Chondrocyte (in vitro differentiated cells): ENCODE measurements at places on chromosomes 3 and 15. TPM values are rescaled to one million over a fixed set of nuclear protein-coding genes. Genes with fewer than 3 reads are reported as not detected.

GRCh38 chr3:156396851-156397250 is 158.1 kb downstream of the SSR3 start:
- H3K4me1 ChIP-seq: peaks cover 9% of the 10 kb centered on the region
- H3K4me3 ChIP-seq: no peak overlapping the region
- H3K36me3 ChIP-seq: no peaks in the 10 kb centered on the region
- DNase-seq: no peak
- H3K27ac ChIP-seq: no peak overlapping the region
- H3K27me3 ChIP-seq: no peaks in the 10 kb centered on the region

- H3K4me1 ChIP-seq: peaks cover 9% of the 10 kb centered on the region
- H3K36me3 ChIP-seq: peaks cover 2% of the 10 kb centered on the region
- H3K4me3 ChIP-seq: no peak overlapping the region
These were observed 277.8 kb downstream of the OCA2 start for GRCh38 chr15:27821273-27821672.

DNA sequence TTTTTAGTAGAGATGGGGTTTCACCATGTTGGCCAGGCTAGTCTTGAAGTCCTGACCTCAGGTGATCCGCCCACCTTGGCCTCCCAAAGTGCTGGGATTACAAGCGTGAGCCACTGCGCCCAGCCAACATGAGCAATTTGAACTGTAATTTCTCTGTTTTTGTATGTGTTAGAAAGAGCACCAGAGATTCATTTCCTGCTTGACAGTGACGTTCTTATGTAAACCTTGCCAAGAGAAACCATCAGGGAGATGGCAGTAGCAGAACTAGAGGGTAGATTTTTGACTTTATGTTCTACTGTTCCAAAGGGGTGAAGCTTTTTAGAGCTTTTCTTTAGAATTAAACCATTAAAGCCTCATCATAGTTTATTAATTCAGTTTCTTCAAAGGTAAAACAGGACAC is 148.1 kb upstream of the UMPS start:
- H3K4me3 ChIP-seq: no peak overlapping the region
- peaks cover 5% of the 10 kb centered on the region for H3K27me3 ChIP-seq
- H3K27ac ChIP-seq: no peak overlapping the region
- DNase-seq: no peak
- H3K4me1 ChIP-seq: peaks cover 31% of the 10 kb centered on the region

- no peak overlapping the region for H3K4me3 ChIP-seq
- no peaks in the 10 kb centered on the region for H3K4me1 ChIP-seq
- H3K27ac ChIP-seq: no peak overlapping the region
- H3K27me3 ChIP-seq: peaks cover 8% of the 10 kb centered on the region
These were observed 338.8 kb upstream of the DNAJC19 start for GRCh38 chr3:181328346-181328745.

GRCh38 chr15:81085898-81086297 is 48.2 kb upstream of the CFAP161 start:
- H3K27ac ChIP-seq: no peak overlapping the region
- H3K36me3 ChIP-seq: no peaks in the 10 kb centered on the region
- H3K4me1 ChIP-seq: peaks cover 25% of the 10 kb centered on the region
- no peak for DNase-seq
- H3K27me3 ChIP-seq: no peaks in the 10 kb centered on the region
- H3K4me3 ChIP-seq: no peak overlapping the region

PRSS50 gene
- total RNA-seq: not detected in 3 replicates

- peaks cover 19% of the 10 kb centered on the region for H3K36me3 ChIP-seq
- DNase-seq: no peak
- no peaks in the 10 kb centered on the region for H3K27me3 ChIP-seq
- H3K27ac ChIP-seq: no peak overlapping the region
- H3K4me3 ChIP-seq: no peak overlapping the region
- H3K4me1 ChIP-seq: peaks cover 4% of the 10 kb centered on the region
These were observed 129.8 kb downstream of the NR1I2 start for GRCh38 chr3:119911748-119912147.

DNA sequence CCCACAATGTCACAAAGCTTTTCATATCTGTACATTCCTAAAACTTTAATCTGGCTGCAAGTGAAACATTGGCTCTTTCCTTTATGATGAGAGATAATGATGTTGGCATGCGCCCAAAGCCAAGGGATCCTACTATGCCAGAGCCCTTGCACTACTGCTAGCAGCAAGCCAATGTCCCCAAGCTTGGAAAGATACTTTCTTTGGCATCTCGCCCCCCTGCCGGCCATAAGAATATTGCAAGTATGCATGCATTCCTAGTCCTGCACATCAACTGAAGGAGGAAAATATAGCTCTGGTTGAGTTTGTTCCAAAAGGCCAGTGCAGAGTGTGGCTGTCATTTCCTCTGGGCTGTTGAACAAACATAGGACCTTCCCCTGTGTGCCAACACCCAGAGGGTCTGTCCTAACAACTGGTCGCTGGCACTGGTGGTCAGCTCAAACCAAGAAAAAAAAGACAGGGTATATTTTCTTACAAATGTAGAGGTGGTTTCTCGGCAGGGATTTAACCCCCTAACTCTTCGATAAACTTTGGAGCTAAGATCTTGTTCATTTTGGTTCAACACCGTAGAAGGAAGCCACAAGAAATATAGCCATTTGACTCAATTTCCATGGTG is 120.9 kb upstream of the ZBED2 start:
- peak overlapping the region; percentile 62 for H3K27ac ChIP-seq
- H3K4me3 ChIP-seq: no peak overlapping the region
- no peak for DNase-seq
- H3K36me3 ChIP-seq: no peaks in the 10 kb centered on the region
- H3K27me3 ChIP-seq: no peaks in the 10 kb centered on the region

- no peak overlapping the region for H3K27ac ChIP-seq
- no peaks in the 10 kb centered on the region for H3K36me3 ChIP-seq
- no peak overlapping the region for H3K4me3 ChIP-seq
- peaks cover 17% of the 10 kb centered on the region for H3K4me1 ChIP-seq
- peaks cover 5% of the 10 kb centered on the region for H3K27me3 ChIP-seq
These were observed 61.6 kb upstream of the GATA2 start for GRCh38 chr3:128554465-128555097.

CLRN1 gene
- not detected in 3 replicates for total RNA-seq

UBA7 gene
- 25.6 to 45.3 TPM (median 26.3 TPM) in 3 replicates for total RNA-seq

- H3K36me3 ChIP-seq: peaks cover 6% of the 10 kb centered on the region
- no peak overlapping the region for H3K4me3 ChIP-seq
- DNase-seq: no peak
- no peaks in the 10 kb centered on the region for H3K27me3 ChIP-seq
- no peaks in the 10 kb centered on the region for H3K4me1 ChIP-seq
- H3K27ac ChIP-seq: no peak overlapping the region
These were observed 1108.3 kb downstream of the ROBO1 start for GRCh38 chr3:78659386-78659987.

GRK7 gene
- not detected in 3 replicates for total RNA-seq

GRCh38 chr3:4426782-4427344 is 40.2 kb downstream of the SUMF1 start:
- peaks cover 2% of the 10 kb centered on the region for H3K36me3 ChIP-seq
- no peak for DNase-seq
- peak overlapping the region; percentile 26 for H3K4me3 ChIP-seq
- H3K27me3 ChIP-seq: no peaks in the 10 kb centered on the region

GRCh38 chr3:167700926-167701325 is 33.8 kb downstream of the PDCD10 start:
- no peak overlapping the region for H3K27ac ChIP-seq
- peaks cover 5% of the 10 kb centered on the region for H3K4me1 ChIP-seq
- no peaks in the 10 kb centered on the region for H3K27me3 ChIP-seq
- no peak for DNase-seq
- H3K36me3 ChIP-seq: peaks cover 8% of the 10 kb centered on the region
- no peak overlapping the region for H3K4me3 ChIP-seq

STAB1 gene
- total RNA-seq: not detected in 3 replicates

DNA sequence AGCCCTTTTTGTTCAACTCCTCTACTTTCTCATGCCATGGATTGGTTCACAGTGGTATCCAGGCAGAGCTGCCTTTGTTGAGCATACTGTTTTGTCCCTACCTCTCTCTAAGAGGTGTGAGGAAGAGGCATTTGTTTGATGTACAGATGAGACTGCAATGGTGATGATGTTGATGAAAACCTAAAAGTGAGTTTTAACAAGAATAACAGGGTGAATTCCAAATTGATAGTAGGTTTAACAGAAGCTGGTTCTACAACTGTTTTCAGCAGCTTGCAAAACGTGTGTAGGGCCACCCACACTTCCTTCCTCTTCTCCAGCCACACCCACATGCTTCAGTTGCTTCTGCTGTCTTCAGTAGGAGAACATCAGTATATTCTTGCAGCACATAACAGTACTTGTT is 10.2 kb downstream of the SNRK start:
- no peak overlapping the region for H3K4me3 ChIP-seq
- no peaks in the 10 kb centered on the region for H3K27me3 ChIP-seq
- peaks cover 27% of the 10 kb centered on the region for H3K4me1 ChIP-seq
- DNase-seq: no peak
- H3K27ac ChIP-seq: no peak overlapping the region

LTF gene
- total RNA-seq: not detected in 3 replicates

RYR3 gene
- total RNA-seq: 0.07 to 0.21 TPM (median 0.12 TPM) in 3 replicates

GRCh38 chr15:79700951-79701480 is 195.8 kb downstream of the MTHFS start:
- no peak overlapping the region for H3K27ac ChIP-seq
- DNase-seq: no peak
- H3K36me3 ChIP-seq: no peaks in the 10 kb centered on the region
- peaks cover 20% of the 10 kb centered on the region for H3K27me3 ChIP-seq
- H3K4me1 ChIP-seq: no peaks in the 10 kb centered on the region

DNA sequence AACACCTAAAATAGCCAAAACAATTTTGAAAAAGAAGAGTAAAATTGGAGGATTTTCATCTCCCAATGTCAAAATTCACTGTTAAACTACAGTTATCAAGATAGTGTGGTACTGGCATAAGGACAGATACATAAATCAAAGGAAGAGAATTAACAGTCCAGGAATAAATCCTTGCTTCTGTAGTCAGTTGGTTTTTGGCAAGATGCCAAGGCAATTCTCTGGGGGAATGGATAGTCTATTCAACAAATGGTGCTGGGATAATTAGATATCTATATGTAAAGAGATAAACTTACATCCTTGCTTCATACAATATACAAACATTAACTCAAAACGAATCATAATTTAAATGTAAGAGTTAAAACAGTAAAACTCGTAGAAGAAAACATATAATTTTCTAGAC is 57.9 kb upstream of the SELENOK start:
- peaks cover 16% of the 10 kb centered on the region for H3K27me3 ChIP-seq
- H3K4me3 ChIP-seq: no peak overlapping the region
- DNase-seq: no peak
- no peak overlapping the region for H3K27ac ChIP-seq
- peaks cover 4% of the 10 kb centered on the region for H3K36me3 ChIP-seq
- no peaks in the 10 kb centered on the region for H3K4me1 ChIP-seq

- H3K36me3 ChIP-seq: peaks cover 2% of the 10 kb centered on the region
- no peak for DNase-seq
- H3K27me3 ChIP-seq: peaks cover 5% of the 10 kb centered on the region
- H3K4me1 ChIP-seq: no peaks in the 10 kb centered on the region
These were observed 230.4 kb upstream of the ARPP21 start for GRCh38 chr3:35408882-35409281.

GRCh38 chr3:98717584-98717983 is 45.6 kb upstream of the ST3GAL6 start:
- no peak overlapping the region for H3K27ac ChIP-seq
- H3K4me1 ChIP-seq: no peaks in the 10 kb centered on the region
- H3K36me3 ChIP-seq: peaks cover 2% of the 10 kb centered on the region
- DNase-seq: no peak
- no peak overlapping the region for H3K4me3 ChIP-seq

DNA sequence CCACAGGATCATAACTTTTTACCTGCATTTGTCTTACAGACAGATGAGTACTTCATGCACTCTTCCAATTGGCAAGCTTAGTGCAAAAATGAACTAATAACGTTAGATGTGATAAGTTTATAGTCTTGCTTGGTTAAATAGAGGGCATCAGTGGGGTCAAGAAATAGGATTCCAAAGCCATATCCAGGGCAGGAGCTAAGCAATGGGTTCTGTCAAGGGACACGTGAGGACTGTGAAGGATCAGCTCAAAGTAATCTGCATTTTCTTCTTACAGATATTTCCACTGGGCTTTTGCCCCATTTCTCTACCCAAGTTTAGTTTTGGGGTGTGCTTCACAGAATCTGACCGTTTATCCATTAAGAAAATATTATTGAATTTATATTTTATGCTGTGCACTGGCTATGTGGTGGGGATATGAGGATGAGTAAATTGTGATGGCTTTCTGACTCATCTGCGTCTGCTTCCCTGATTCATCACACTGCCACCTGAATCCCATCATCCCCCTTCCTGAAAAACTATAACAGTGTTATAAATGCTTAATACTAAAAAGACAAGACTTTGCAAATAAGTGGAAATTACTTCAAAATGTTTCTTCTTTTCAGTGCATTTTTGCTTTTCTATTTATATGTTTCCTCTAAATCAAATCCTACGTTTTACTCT is 17.5 kb downstream of the PPP2R3A start:
- H3K27ac ChIP-seq: peak overlapping the region; percentile 19
- H3K27me3 ChIP-seq: no peaks in the 10 kb centered on the region
- H3K4me1 ChIP-seq: peaks cover 25% of the 10 kb centered on the region
- no peaks in the 10 kb centered on the region for H3K36me3 ChIP-seq
- DNase-seq: no peak

GPR149 gene
- total RNA-seq: not detected in 3 replicates

SHC4 gene
- total RNA-seq: 35.3 to 61.8 TPM (median 35.6 TPM) in 3 replicates

VIPR1 gene
- 5.8 to 17.0 TPM (median 6.1 TPM) in 3 replicates for total RNA-seq

- H3K27me3 ChIP-seq: peaks cover 47% of the 10 kb centered on the region
- H3K4me3 ChIP-seq: no peak overlapping the region
- H3K4me1 ChIP-seq: peaks cover 27% of the 10 kb centered on the region
- H3K27ac ChIP-seq: no peak overlapping the region
- DNase-seq: no peak
These were observed 229.6 kb downstream of the OPA1 start for GRCh38 chr3:193822492-193823212.

CACNA2D2 gene
- total RNA-seq: 0.34 to 0.46 TPM (median 0.40 TPM) in 3 replicates

DNA sequence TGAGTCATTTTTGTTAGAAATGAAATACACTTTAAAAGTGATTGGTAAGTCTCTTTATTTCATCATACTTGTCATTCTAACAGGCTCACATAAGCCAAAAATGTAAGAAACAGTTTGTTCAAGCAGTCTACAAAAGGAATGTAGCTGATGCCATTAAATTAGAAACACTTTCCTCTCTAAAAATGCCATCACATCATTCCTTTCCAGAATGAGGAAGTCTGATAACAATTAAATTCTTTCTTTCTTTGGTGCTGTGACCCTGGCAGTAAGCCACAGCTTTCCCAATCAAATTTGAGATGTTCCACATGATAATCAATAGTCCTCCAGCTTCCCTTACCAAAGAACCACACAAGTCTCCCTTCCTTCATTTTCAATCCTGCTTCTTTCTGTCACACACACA is 9.4 kb upstream of the P2RY1 start:
- no peaks in the 10 kb centered on the region for H3K36me3 ChIP-seq
- H3K27ac ChIP-seq: no peak overlapping the region
- H3K27me3 ChIP-seq: peaks cover 5% of the 10 kb centered on the region
- H3K4me3 ChIP-seq: no peak overlapping the region
- H3K4me1 ChIP-seq: no peaks in the 10 kb centered on the region
- no peak for DNase-seq
